Lower leg skin (tissue), 4 donors: ENCODE measurements at places on chromosomes 1 and 21. TPM values are rescaled to one million over a fixed set of nuclear protein-coding genes. Genes with fewer than 3 reads are reported as not detected.

GRCh38 chr1:93609536-93609935 lies 72.1 kb downstream of the BCAR3 start:
- no peak for DNase-seq

DNA sequence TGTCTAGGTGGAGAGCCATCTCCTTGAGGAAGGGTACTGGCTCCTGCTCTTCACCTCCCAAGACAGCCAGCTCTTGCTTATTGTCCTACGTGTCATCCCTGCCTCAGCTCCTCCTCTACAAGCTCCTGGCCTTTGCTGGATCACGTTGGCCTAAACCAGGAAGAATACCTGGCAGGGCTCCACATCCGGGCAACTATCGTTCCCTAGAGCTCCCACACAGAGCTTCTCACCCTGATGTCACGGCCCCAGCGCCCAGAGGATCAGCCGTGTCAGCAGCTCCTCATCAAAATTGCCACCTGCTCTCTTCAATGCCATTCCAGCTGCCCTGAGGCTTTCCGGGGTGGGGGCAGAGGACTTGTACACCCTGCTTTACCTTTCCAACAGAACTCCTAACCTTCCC lies 1.9 kb upstream of the TPM3 start:
- DNase-seq, result peak; percentile 46

DNA sequence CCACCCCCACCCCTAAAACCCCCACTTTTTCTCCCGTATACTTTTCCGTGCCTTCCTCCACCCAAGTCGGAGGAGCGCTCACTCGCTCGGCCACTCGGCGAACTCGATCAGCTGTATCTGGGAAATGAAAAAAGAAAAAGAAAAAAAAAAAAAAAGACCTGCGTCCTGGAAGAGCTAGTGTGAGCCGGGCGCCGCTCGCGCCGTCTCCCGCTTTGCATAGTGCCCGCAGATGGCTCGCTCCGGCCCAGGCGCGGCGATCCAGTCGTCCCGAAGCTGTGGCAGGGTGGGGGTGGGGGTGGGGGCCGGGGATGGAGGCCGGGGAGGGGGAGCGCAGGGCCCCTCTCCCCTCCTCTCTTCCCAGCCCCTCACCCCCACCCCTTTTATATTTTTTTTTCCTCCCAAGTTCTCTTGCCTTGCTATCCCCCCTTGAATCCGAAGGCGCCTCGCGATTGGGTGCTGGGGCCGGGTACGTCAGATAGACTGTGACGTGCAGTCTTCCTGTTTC lies 299 bp upstream of the PROX1 start:
- DNase-seq, result peak; percentile 95

GRCh38 chr1:58983162-58983561 lies 199.3 kb upstream of the JUN start:
- no peak for DNase-seq

- no peak for DNase-seq
Observed at GRCh38 chr1:163046071-163046470, 23.1 kb upstream of the RGS4 start.

GRCh38 chr1:243850202-243850451 lies at the start of gene AKT3:
AKT3 (minus strand) TSS chr1:243850243; CDS start chr1:243843170, 7,073 bp downstream.
- peak; percentile 96 for DNase-seq

GRCh38 chr1:232648316-232648715 lies 18.4 kb upstream of the SIPA1L2 start:
- no peak for DNase-seq

DNA sequence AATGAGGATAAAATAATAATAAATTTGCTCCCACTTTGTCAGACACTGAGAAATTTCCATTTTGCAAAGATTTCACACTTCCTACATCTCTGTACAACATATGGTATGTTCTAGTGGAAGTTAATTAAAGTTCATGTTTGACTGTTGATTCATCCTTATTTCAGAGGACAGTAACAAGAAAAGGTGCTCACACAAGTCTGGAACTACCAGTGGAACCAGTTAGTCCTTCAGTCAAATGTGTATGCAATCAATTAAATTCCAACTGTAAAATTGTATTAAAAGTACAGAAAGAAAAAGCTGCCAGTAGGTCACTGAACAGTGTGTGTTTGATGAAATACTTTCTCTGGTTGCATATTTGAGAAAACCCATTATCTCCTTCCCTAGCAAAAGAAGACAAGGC lies 496.0 kb upstream of the PKN2 start:
- DNase-seq, result no peak

DNA sequence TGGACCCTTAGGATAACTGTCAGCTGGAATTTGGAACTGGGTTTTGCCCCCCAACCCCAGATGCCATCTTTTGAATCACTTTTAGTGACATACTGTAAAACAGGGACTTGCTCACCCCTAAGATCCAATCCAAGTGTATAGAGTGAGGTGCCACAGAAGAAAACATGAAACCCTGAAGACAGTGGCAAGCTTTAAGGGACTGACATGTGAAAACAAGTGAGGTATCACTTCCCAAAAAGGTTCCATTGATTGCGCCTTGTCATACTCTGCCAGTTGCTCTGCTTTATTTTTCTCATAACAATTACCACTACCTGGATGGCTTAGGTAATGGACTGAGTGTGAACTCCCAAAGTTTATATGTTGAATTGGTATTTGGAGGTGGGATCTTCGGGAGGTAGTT lies 115.6 kb downstream of the CSMD2 start:
- no peak for DNase-seq

- no peak for DNase-seq
Observed at GRCh38 chr1:203625628-203626019, 1.0 kb upstream of the ATP2B4 start.

- DNase-seq, result no peak
Observed at GRCh38 chr1:6730880-6731279, 29.3 kb upstream of the DNAJC11 start.

DNA sequence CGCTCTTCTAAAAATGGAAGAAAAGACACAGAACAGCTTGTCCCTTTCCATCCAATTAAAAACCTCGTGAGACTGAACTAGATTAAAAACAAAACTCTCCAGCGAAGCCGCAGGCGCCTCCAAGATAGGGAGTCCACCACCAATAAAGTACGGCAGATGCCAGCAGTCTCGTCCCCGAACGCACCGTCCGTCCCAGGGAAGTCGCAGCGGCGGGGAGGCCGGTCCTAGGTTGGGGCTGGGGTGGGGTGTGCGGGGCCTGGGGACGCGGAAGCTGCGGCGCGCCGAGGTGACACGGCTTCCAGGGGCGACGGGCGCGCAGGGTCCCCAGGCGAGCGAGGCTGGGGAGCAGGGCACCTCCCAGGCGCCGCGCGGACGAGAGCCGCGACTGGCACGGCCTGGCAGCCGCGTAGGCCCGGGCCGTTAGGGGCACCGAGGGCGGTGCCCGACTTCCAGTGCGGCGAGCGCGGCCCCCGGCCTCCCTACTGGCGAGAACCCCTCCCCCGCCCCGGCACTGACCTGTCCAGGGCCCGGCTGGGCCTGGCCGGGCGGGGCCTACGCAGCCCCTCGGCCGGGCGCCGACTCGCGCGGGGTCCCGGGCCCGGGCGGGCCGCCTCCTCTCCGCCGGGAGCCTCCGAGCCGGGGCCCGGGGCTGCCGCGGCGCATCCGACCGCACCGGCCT lies 28.3 kb upstream of the A3GALT2 start:
- no peak for DNase-seq

DNA sequence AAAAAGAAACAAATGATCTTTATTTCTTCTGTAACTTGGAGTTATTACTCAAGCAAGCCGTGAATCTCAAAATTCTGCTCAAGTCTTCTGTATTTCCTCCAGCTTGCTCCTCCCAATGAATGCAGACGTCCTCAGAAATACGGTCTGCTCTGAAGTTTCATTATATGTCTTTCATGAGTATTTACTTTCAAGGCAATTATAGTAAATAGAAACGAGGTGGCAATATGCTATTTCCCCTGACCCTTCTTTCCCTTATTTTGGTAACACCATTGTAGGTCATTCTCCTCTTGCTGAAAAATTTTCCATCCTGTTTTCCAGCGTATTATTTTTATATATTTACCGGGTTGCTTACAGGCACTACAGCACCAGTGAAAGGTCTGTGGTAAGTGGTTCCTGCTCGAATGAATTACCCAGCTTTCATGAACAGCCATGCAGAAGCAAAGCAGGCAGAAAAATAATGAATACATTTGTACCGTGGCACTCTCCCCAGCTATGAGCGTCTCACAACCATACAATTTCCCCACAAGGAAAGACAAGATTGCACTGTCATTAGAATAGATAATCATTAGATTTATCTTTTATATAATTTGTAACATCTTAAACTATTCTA lies 350.9 kb upstream of the PKN2 start:
- DNase-seq, result no peak

DNA sequence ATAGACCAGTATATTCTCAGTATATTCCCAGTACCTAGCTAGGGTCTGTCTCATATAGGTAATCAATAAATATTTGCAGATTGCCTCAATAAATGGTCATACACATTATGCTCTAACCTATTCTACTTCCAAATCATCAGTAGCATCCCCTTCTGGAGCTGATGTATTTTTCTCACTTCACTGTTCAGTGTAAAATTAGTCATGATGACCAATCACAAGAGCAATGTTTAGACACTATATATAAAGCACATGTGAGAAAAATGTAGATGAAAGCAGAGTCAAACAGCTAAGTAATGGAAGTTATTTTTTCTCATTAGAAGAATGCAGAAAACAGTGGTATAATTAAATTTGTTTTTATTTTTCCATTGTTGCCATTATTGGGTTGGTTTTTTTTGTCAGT lies 34.7 kb downstream of the EPRS1 start:
- DNase-seq, result no peak

GRCh38 chr1:180860535-180860934 lies 52.2 kb upstream of the KIAA1614 start:
- DNase-seq, result no peak

DNA sequence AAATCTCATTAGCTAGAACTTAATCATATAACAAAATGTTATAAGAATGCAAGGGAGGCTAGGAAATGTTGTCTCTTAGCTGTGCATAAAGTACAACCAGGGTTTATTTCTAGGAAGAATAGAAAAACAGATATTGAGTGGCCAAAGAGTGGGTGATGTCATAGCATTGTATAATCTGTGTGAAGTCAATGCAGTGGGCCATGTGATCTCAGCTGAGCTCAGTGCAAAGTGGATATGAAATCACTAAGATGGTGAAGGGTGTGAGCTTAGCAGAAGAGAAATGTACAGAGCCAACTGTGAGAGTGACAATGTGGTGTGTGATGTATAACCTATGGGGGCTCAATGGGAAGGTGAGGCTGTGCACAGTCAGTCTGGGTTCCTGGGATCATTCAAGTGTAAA lies 29.7 kb upstream of the DUSP23 start:
- DNase-seq, result no peak

The CHRM3 gene
- total RNA-seq, result 0.69 TPM

The ADAMTSL4 gene
- total RNA-seq, result 15.9 TPM

The KLHDC9 gene
- total RNA-seq, result 0.84 TPM

The PCP4L1 gene
- total RNA-seq, result 4.7 TPM

The CR1 gene
- 0.51 TPM for total RNA-seq

The PGLYRP4 gene
- 11.5 TPM for total RNA-seq

The GSTM5 gene
- 0.23 TPM for total RNA-seq

The LEFTY2 gene
- 0.86 TPM for total RNA-seq

The KCNT2 gene
- total RNA-seq, result 0.80 TPM

The SOAT1 gene
- total RNA-seq, result 29.4 TPM

The TRAPPC10 gene
- 31.0 TPM for total RNA-seq

The CFAP107 gene
- total RNA-seq, result not detected

The PATJ gene
- 57.6 TPM for total RNA-seq

The LCE2C gene
- total RNA-seq, result 775 TPM

The TMOD4 gene
- total RNA-seq, result 0.49 TPM

The MRPL9 gene
- total RNA-seq, result 112 TPM

The ACTL8 gene
- not detected for total RNA-seq

The KRTAP19-3 gene
- total RNA-seq, result 17.1 TPM

The ANKRD35 gene
- total RNA-seq, result 68.6 TPM
